ENCODE measurements at places on chromosomes 6 and 20. TPM values are rescaled to one million over a fixed set of nuclear protein-coding genes. Genes with fewer than 3 reads are reported as not detected.

The ASXL1 gene
- total RNA-seq: 61.1 TPM

The SUMO4 gene
- 1.6 TPM for total RNA-seq

The SLC17A3 gene
- not detected for total RNA-seq

The SLC25A27 gene
- 4.3 TPM for total RNA-seq

The PSORS1C1 gene
- total RNA-seq: 8.8 TPM

The GNAS-AS1 gene
- total RNA-seq: 2.8 TPM

The TNF gene
- 0.79 TPM for total RNA-seq

The COL21A1 gene
- total RNA-seq: 0.53 TPM

The ITPR3 gene
- total RNA-seq: 17.7 TPM

The IL17F gene
- not detected for total RNA-seq

The FYN gene
- 167 TPM for total RNA-seq

The HLA-F gene
- 7.4 TPM for total RNA-seq

The RNF144B gene
- 7.2 TPM for total RNA-seq

The MAP3K4 gene
- 22.1 TPM for total RNA-seq

The STMN3 gene
- total RNA-seq: 29.2 TPM

The PAK5 gene
- total RNA-seq: 0.19 TPM

The FAM83B gene
- 1.9 TPM for total RNA-seq

The PROKR2 gene
- not detected for total RNA-seq

The DAAM2 gene
- total RNA-seq: 50.3 TPM

The ELOVL2 gene
- 4.6 TPM for total RNA-seq

The RHAG gene
- total RNA-seq: not detected

The OPRM1 gene
- not detected for total RNA-seq

The TTLL9 gene
- total RNA-seq: 0.41 TPM

The TUBB1 gene
- total RNA-seq: not detected

The BPIFB2 gene
- total RNA-seq: not detected

The TMC2 gene
- not detected for total RNA-seq

Measured in astrocyte (in vitro differentiated cells and primary cell).